ENCODE measurements at places on chromosomes 4 and X. TPM values are rescaled to one million over a fixed set of nuclear protein-coding genes. Genes with fewer than 3 reads are reported as not detected.

The TLR1 gene
- 1.9 TPM for total RNA-seq

The RHOXF2B gene
- total RNA-seq, result not detected

The PAGE4 gene
- not detected for total RNA-seq

The ART3 gene
- not detected for total RNA-seq

The PCDH19 gene
- under 0.01 TPM for total RNA-seq

The S100G gene
- total RNA-seq, result not detected

The MGST2 gene
- total RNA-seq, result 25.0 TPM

The RAB40A gene
- total RNA-seq, result not detected

The CTAG1B gene
- total RNA-seq, result not detected

The PRR32 gene
- not detected for total RNA-seq

The TEX13C gene
- not detected for total RNA-seq

The RPA4 gene
- not detected for total RNA-seq

The TBC1D9 gene
- total RNA-seq, result 16.1 TPM

The SPACA5 gene
- total RNA-seq, result not detected

The XAGE1A gene
- total RNA-seq, result not detected

The RAB9A gene
- 48.7 TPM for total RNA-seq

The NHSL2 gene
- 2.8 TPM for total RNA-seq

The TMPRSS11A gene
- total RNA-seq, result not detected

The CT83 gene
- total RNA-seq, result not detected

The DUSP9 gene
- total RNA-seq, result 0.29 TPM

The PABPC1L2B gene
- total RNA-seq, result not detected

The SMIM14 gene
- 41.5 TPM for total RNA-seq

The DRD5 gene
- total RNA-seq, result not detected

The ARX gene
- not detected for total RNA-seq

The PSAPL1 gene
- total RNA-seq, result not detected

The RHOXF2 gene
- total RNA-seq, result not detected

The TNMD gene
- not detected for total RNA-seq

The COL4A5 gene
- 69.8 TPM for total RNA-seq

The TRMT2B gene
- total RNA-seq, result 13.0 TPM

The F8A1 gene
- total RNA-seq, result 8.4 TPM

The ANXA3 gene
- 26.4 TPM for total RNA-seq

The RBM47 gene
- 1.2 TPM for total RNA-seq

The SERTM2 gene
- 1.2 TPM for total RNA-seq

The SEC31A gene
- total RNA-seq, result 259 TPM

The CSN1S1 gene
- total RNA-seq, result not detected

The FGF2 gene
- total RNA-seq, result 18.3 TPM

The KCND1 gene
- 1.4 TPM for total RNA-seq

The TXK gene
- 0.86 TPM for total RNA-seq

The SCRG1 gene
- not detected for total RNA-seq

The PPEF2 gene
- not detected for total RNA-seq

The ABCG2 gene
- 1.2 TPM for total RNA-seq

The NWD2 gene
- total RNA-seq, result not detected

The ESX1 gene
- total RNA-seq, result 1.4 TPM

The UCP1 gene
- not detected for total RNA-seq

The ODAPH gene
- total RNA-seq, result not detected

The STATH gene
- not detected for total RNA-seq

The PRSS12 gene
- total RNA-seq, result 2.3 TPM

The GATA1 gene
- not detected for total RNA-seq

The GRPR gene
- not detected for total RNA-seq

The TCEAL8 gene
- total RNA-seq, result 82.2 TPM

The GAGE2A gene
- not detected for total RNA-seq

The PPP4R3C gene
- not detected for total RNA-seq

The PHOX2B gene
- not detected for total RNA-seq

The FRMPD3 gene
- not detected for total RNA-seq

The TEX13D gene
- total RNA-seq, result not detected

The MAN2B2 gene
- total RNA-seq, result 23.6 TPM

The ADGRL3 gene
- not detected for total RNA-seq

The KIAA1210 gene
- not detected for total RNA-seq

The DKK2 gene
- not detected for total RNA-seq

Measured in myometrial cell (primary cell).